Activated T-cell treated with anti-CD3 and anti-CD28 coated beads, Interleukin-2, amount 50 U/mL, for 48 hours (primary cell): ENCODE measurements at places on chromosomes 5 and 9.

GRCh38 chr5:157057459-157058370 is 1.2 kb downstream of the HAVCR1 start:
- no peak for DNase-seq

GRCh38 chr9:130539420-130540223 is 39.8 kb upstream of the FUBP3 start:
- no peak for DNase-seq

GRCh38 chr5:36507332-36507952 is 99.0 kb upstream of the SLC1A3 start:
- peak; percentile 79 for DNase-seq

- no peak for DNase-seq
Measured at GRCh38 chr5:14309878-14310531, 166.9 kb downstream of the TRIO start.

DNA sequence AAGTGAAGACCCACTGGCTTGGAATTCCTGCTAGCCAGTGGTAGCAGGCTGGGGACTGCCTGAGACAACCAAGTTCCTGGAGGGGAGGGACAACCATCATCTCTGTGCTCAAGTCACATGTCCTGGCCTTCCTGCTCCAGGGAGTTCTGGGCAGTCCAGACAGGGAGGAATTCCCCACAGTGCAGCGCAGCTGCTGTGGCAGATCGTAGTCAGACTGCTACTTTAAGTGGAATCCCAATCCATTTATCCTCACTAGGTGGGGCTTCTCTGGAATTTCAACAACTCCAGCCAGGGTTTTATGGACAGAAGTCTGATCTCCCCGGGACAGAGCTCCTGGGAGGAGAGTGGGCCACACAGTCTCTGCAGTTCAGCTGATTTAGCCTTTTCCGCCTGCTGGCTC is 20.9 kb upstream of the OR5C1 start:
- DNase-seq: no peak

- peak; percentile 51 for DNase-seq
Measured at GRCh38 chr9:78296201-78296892, 578 bp upstream of the PSAT1 start.

GRCh38 chr5:16877267-16877935 is 58.7 kb downstream of the MYO10 start:
- no peak for DNase-seq

DNA sequence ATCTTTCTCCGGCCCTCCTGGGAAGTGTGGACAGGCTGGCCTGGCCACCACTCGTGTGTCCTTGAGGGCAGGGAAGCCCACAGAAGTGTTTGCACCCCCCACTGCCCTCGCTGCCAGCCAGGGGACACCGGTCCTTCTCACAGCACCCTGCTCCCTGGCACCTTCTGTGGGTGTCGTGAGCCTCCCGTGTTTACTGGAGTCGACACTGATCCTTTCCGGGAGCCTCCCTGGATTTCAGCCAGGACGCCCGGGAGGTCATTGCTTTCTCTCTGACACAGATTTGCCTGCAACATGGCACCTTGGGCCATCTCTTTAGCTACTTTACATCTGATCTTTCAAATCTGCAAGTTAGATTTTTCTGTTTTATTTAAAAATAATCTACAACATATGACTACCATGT is 120.4 kb upstream of the CACNA1B start:
- DNase-seq: no peak

DNA sequence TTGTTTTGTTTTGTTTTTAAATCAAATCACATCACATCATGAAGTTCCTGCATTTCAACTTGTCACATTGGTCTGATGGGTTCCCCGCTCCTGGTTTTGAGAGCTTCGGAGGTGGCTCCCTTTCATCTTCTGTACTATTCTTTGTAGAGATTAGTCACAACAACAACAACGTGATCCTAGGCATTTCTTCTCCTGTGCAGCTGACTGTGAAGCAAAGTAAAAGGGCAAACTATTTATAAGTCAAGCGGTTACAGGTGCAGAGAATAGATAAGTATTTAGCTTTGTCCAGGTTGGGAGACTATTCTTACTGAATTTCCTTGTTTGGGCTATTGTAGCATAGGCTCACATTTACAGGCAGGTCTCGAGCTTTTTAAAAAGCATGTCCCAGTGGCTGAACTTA is 197.7 kb upstream of the CDKN2B start:
- no peak for DNase-seq

DNA sequence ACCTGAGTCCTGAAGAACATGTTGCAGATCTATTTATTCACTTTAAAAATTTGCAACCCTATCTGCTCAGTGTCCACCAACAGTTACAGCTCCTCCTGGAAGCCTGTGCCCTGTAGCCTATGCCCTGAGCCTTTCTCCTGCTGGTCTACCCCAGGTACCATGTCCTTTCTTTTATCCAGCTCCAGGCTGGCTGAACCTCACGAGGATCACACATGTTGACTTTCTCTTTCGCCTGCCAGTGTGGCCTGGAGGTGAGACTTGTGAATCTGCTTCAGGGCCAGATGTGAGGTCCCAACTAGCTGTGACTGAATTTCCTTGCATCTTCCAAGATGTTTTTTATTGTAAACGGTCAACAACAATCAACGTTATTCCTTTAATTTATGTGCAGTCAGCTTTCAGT is 70.7 kb downstream of the GDNF start:
- no peak for DNase-seq

DNA sequence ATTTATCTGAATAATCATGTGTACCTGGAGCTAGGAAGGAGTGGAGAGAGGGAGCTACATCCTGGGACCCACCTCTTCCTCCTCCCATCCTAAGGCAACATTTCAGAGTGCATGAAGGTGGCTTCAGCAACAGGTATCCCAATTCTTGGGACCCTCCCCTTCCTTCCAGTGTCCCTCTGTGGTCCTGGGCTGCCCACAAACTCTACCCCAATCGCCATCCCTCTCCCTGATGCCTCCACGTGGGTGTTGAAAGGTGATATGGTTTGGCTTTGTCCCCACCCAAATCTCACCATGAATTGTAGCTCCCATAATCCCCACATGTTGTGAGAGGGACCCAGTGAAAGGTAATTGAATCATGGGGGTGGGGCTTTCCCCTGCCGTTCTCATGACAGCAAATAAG is 121.4 kb downstream of the MED10 start:
- no peak for DNase-seq

GRCh38 chr5:133941456-133942196 is 26.8 kb downstream of the C5orf15 start:
- DNase-seq: no peak

DNA sequence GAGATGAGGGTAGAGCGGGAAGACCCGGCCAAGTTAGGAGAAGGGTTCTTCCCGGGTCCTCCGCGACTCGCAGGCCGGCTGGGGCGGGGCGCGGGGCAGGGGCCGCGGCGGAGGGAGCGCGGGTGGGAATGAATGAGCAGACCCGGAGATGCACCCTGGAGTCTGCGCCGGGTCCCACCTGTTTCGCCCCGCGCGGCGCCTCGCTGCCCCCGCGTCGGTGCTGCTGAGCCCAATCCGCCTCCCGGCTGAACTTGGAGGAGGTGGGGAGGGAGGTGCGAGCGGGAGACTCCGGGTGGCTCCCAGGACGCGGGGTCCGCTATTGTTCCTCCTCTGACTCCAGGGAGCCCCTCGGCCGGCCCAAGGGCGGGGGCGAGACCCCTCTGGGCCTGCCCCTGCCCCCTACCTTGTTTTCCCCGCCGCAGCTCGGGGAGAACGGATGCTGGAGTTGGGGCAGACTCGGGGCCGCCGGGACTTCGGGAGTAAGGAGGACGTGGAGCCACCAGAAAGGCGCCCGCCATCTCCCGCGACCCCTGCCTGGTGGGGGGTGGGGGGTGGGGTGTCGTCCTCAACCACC is 659 bp downstream of the RAI14 start:
- peak; percentile 28 for DNase-seq

DNA sequence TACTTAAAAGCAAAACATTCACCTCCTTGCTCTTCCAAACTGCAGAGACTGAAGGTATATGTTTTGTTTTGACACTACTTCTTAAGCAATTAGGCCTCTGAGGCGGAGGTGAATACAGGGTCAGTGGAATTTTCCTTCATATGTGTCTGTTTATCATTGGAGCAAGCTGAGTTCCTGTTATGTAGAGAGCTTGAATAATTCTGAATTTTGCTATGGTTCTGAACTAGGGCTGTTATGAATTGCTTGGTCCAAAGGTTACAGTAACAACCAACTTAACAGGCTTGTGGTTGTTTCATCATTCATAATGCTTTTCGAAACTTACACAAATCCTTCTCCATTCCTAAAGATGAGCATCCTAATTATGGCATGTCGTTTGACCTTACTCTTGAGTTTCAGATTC is 444.6 kb upstream of the MEF2C start:
- DNase-seq: no peak

DNA sequence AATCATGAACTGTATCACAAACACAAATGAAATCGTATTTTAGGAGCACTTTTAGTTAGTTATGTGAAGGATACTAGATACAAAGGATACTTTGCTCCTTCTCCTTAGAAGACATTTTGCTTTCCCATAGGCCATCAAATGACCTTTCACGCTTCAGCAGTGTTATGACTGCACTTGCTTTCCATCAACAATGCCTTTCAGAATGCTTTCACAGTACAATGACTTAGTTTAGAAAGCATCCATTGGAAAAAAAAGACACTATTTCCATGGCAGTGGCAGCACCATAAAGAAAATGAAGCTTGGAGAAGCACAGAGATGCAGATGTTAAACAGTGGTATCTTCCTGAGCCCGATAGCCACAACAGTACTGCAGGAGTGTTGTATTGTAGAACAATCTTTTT is 203.9 kb downstream of the PCSK1 start:
- DNase-seq: no peak

DNA sequence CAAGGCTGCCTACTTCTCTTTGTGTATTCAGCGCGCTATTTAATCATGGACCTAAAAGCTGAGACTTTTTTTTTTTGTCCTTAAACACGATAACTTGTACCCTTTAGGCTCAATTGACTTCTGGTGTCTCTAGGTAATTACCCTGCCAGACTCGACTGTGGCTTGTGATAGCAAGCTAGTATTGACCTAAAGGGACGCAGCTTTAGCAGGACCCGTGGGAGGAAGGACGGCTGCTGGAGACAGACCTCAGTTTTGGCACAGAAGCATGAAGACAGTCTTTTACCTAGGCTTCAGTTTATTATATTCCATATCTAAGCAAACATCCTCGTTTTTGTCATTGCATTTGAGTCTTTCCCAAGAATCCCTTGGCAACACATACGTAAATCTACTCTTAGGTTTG is 115.3 kb downstream of the SMC2 start:
- DNase-seq: no peak

DNA sequence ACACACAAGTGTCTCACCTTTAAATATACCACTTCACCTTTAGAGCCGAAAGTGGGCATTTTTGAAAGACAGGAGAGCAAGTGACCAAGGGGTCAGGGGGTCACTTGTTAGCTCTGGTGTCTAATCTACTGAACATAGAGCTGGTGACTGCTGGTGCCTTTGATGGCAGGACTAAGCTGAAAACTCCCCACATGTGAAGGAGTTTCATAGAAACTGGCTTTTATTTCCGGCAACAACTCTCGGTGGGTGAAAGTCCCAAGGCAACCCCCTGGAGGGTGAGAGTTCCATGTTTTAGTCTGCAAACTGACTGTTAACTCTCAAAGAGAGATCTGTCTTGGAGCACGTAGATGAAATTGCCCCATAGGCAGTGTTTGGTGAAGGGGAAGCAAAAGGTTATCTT is 466.9 kb downstream of the DMRTA1 start:
- no peak for DNase-seq

DNA sequence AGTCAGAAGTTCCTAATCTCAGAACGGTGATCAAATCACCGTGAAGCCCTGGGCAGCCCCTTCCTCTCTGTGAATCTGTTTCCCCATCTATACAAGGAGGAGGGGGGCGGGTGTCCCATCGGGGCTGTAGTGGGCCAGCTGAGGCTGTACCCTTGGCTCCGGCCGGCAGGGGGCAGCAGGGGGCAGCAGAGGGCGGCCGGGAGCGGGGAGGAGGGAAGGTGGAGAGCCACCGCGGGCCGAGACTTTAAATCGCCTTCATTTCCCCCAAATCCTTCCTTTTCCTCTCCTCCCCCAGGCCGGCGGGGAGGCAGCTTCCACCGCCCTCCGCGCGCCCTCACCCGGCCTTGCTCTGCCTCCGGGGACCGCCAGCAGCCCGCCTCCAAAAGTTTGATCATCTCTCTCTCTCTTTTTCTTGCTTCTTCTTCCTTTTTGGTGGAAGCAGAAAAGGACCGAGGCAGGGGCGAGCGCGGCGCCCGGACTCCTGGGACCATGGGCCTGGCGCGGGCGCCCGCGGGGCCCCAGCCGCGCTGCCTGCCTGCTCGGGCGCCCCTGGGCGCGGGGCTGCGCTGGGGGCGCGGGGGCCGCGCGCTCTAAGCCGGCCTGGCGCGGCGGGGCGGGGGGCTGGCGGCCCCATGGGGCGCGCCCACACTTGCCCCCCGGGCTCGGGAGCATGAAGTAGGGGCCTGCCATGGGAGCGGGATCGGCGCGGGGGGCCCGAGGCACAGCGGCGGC is at the start of gene COL27A1:
TSS of gene COL27A1 (plus strand) at position 275 of the 732 bp plus-strand sequence. CDS start at position 689, 414 bp downstream.
- DNase-seq: peak; percentile 91

GRCh38 chr9:108816037-108816436 is 39.7 kb downstream of the ACTL7B start:
- DNase-seq: no peak

DNA sequence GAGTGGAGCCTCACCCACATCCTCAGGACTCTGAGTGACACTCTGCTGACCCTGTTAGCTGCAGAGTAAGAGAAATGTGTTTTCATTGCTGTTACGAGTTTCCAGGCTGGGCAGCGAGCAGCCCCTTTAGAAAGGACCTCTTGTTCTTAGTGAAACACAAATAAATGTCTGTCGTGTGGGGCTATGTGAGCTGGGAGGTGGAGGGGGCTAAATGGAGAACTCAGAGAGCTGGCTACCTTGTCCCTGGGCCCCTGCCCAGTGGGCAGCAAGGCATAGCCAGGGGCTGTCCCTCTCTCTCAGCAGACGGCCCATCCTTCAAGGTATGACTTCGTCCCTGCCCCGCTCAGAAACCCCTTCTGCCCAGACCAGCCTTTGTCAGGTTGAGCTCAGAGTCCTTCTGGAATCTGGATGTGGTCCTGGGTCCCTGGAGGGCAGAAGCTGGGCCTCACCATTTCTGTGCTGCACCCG is 10.2 kb downstream of the DCANP1 start:
- no peak for DNase-seq

DNA sequence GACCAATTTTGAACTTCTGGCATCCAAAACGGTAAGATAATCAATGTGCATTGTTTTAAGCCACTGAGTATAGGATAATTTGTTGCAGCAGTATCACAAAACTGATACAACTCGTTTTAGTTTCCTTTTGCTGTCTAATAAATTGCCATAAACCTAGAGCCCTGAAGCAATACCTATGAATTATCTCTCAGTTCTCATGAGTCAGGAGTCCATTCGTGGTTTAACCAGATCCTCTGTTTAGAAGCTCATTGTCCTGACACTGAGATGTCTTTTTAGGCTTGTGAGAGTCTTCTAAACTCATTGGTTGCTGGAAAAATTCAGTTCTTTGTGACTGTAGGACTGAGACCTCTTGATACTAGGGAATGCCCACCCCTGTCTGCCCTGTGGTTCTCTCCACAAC is 262.9 kb downstream of the SEMA5A start:
- no peak for DNase-seq

GRCh38 chr5:148446611-148447010 is 62.9 kb downstream of the FBXO38 start:
- no peak for DNase-seq

GRCh38 chr5:35058374-35058788 is 10.6 kb upstream of the AGXT2 start:
- no peak for DNase-seq
